ENCODE measurements at places on chromosomes 16 and 17.

GRCh38 chr17:65856865-65857264, 295.4 kb upstream of the AXIN2 start:
- peak; percentile 1 for DNase-seq

- DNase-seq = no peak
Measured at GRCh38 chr17:10526517-10526916, 8.2 kb upstream of the MYH1 start.

- DNase-seq = no peak
Measured at GRCh38 chr17:44768505-44769142, 9.8 kb downstream of the ADAM11 start.

DNA sequence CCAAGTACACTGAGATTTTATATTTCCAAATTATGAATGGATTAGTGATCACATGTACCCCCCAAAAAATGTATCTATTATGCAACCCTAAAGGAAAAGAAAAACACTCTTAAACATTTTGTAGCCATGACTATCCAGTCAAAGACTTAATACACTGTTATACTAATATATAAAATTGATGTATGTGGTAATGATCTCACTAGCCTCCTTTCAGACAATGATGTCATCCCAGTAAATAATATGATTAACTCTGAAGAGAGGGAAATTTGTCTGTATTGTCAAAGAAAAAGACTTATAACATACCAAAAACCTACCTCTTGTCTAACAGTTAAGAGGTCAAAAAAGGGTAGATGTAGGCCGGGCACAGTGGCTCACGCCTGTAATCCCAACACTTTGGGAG, 80.7 kb downstream of the USP32 start:
- DNase-seq = no peak

DNA sequence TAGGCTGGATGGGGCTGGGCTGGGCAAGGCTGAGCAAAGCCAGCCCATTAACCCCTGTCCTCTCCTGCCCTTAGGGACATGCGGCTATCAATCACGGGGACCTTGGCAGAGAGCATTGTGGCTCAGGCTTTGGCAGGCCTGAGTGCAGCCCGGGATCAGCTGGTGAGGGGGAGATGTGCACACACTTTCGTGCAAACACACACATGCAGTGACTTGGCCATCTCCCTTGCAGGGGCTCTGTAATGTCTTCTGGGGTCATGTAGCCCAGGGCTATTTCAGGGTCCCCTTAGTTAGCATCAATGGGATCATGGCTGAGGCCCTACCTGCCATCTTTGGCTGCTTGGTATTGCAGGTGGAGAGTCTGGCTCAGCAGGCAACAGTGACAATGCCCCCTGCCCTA, 6.9 kb downstream of the CARMIL2 start:
- no peak for DNase-seq

All from adipocyte (in vitro differentiated cells).